ENCODE measurements at places on chromosomes 3 and 15. TPM values are rescaled to one million over a fixed set of nuclear protein-coding genes. Genes with fewer than 3 reads are reported as not detected.

GRCh38 chr3:177062052-177062732, 135.1 kb downstream of the TBL1XR1 start:
- no peak for DNase-seq

DNA sequence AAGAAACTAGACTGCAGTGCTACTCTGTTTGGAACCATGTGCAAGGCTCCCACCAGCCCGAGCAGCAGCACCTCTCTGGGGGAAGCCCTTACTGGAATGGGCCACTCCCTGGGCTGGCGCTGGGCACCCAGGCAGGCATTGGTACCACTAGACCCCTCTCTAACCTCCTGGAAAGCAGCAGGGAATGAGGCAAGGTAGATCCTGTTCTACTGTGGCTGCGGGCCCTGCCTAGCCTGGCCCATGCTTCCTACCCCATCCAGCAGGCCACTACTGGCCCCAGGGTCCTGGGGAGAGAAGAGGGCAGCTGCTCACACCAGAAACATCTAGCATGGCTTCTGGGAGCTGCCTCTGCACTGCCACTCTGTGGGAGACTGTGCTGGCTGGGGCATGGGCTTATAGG, 44.8 kb downstream of the MESD start:
- DNase-seq = peak; percentile 49

Gene TMEM89
- total RNA-seq = not detected

Gene TAGLN3
- total RNA-seq = not detected

Gene CCDC39
- 0.64 TPM for total RNA-seq

DNA sequence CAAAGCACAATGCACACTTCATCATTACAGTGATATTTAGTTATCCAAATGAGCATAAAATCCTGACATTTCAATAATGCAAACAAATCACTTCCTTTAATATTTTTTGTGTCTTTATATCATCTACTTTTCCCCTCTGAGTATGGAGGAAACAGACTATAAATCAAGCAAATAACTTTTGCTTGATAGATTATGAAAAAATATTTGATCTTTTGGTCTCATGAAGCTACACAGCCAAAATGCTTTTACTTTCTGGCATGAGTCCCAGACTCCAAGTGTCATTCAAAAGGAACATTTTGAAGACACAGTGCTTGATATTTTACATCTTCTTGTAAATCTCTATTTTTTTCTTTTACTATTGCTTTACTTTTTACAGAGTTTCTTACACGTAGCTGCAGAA, 215.3 kb upstream of the ROBO1 start:
- no peak for DNase-seq

All from mesenteric fat pad (tissue), 1 donor.